ENCODE measurements at places on chromosomes 2 and 18.

DNA sequence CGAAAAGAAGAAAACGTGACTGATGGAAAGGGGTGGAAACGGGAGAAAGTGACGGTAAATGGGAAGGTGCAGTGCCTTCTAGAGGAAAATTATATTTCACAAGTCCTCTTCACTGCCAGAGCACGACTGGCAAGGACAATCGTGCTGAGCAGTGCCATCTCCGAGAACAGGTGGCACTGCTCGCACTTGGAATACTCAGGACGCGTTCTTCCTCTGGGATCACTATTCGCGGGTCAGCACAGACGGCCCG is 364 bp downstream of the STAT1 start:
- DNase-seq = no peak

GRCh38 chr2:137942037-137942832 is 22.0 kb upstream of the HNMT start:
- DNase-seq = no peak

- no peak for DNase-seq
Observed at GRCh38 chr2:75705921-75706320, 4.8 kb downstream of the GCFC2 start.

GRCh38 chr2:64315291-64315960 is 138.5 kb upstream of the LGALSL start:
- DNase-seq = no peak

DNA sequence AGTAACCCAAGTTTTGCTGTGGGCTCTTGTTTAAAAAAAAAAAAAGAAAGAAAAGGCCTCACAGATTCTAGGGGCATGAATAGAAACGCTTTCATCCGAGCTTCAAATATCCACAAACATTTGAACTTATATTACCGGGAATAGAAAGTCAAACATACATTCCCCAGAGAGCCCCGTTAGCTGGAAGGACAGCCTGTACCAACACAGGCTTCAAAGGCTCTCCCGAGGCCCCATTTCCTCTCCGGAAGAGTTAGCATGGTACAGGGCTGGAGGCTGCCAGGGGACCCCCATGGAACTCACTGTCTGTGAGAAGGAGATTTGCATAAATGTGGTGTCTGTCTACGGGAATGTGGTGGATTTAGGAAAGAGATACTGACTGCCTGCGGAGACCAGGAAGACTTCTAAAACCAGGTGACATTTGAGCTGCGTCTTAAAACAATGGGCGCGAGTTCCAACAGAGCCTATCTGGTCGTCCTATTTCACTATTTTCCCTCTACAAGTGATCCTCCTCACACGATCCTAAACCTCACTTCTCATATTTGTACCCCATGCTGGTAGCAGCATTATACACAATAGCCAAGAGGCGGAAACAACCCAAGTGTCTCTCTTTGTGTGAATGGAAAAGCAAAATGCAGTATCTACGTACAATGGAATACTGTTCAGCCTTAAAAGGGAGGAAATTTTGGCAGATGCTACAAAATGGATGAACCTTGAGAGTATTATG is 820 bp upstream of the MATN3 start:
- DNase-seq = no peak

DNA sequence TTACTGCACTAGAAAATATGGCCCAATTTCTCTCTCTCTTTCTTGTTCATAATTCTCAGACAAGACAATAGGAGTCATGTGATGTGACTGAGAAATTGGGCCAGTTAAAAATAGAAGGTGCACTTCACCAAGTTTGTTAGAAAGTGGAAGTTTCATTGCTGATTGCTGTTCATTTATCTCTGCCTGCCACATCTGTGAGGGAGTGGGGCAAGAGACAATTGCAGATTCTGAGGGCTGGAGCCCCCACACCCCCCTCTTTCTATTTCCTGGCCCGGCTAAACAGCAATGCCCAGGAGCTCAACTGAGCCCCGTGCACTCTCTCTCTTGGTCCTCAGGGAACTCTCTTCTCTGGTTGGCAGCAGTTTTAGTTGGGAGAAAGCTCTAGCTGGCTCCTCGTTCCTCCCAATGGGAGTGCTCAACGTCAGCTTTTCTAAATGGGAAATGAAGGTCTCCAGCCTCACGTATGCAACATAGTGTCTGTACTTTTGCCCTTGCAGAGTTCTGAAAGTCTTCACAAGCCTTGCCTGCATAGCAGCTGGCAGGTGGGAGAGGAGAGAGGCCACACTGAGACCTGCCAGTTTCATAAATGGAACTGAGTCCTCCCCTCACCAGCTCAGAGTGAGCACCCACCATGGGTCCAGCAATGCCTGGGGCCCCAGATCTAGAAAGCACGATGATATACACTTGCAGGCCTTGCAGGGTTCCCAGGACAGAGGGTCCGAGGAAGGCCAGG is 115.7 kb downstream of the MYCN start:
- DNase-seq = no peak

- no peak for DNase-seq
Observed at GRCh38 chr18:69365658-69366057, 35.0 kb upstream of the DOK6 start.

DNA sequence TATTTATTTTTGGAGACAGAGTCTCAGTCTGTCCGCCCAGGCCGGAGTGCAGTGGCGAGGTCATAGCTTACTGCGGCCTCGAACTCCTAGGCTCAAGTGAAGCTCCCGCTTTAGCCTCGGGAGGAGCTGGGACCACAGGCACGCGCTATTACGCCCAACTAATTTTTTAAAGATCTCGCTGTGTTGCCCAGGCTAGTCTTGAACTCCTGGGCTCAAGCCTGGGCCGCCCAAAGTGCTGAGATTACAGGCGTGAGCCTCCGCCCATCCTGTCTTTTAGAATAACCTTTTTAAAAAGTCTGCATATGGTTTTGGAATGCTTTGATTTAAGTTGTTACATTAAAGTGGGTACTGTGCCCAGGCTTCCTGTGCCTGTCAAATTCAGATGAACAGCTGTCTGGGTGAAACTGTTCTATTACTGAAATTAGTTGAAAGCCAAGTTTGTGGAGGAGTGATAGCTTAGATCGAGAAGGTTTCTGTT is 944 bp downstream of the RAB3GAP1 start:
- peak; percentile 14 for DNase-seq

DNA sequence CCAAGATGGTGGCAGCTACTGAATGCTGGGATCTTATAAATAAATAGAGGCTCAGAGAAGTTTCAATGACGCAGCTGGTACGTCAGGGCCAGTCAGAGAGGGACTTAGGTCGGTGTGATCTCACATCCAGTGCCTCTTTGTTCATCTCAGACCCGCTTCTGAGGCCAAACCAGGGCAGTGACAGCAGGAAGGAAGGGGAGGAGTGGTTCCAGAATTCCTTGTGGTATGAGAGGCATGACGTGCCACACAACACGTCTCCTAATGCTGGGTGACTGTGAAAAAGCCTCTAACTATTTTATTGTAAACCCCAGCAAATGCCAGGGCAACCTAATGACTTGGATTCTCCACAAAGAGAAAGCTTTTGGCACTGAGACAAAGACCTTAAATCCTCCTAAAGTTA is 423.3 kb downstream of the LPIN1 start:
- DNase-seq = no peak

DNA sequence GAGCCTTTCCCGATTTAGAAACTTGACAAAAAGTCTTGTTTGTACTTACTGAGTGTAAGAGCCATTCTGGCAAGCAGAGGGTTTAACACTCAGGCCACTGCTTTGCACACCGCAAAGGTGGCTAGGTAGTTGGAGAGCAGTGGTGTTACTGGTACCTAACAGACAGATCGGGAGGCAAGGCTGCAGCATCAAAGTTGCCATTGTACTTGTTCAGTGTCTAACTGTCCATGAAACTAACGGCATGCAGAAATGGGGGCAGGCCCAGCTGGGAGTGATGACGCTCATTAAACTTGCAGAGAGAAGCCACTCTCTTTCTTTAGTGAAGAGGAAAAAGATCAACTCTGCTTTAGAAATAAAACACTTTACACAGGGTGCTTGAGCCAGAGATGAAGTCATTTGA is 10.1 kb downstream of the GPR39 start:
- no peak for DNase-seq

DNA sequence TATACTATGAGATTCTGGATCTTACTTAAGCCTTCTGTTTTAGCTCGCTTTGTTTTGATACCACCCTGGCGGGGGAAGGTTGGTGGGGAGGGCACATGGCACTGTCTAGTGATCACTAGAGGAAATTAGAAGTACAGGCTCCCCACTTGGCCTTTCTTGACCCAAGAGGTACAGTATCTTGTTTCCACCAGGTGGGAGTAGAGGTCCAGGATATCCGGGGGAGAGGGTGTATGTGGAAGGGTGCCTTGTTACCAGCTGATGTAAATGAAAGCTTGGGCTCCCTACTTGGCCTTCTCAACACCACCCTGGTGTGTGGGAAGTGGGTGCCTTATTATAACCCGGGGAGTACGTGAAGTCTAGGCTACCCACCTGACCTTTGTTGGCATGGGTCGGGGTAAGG is 7.5 kb downstream of the GALNT1 start:
- DNase-seq = peak; percentile 23

DNA sequence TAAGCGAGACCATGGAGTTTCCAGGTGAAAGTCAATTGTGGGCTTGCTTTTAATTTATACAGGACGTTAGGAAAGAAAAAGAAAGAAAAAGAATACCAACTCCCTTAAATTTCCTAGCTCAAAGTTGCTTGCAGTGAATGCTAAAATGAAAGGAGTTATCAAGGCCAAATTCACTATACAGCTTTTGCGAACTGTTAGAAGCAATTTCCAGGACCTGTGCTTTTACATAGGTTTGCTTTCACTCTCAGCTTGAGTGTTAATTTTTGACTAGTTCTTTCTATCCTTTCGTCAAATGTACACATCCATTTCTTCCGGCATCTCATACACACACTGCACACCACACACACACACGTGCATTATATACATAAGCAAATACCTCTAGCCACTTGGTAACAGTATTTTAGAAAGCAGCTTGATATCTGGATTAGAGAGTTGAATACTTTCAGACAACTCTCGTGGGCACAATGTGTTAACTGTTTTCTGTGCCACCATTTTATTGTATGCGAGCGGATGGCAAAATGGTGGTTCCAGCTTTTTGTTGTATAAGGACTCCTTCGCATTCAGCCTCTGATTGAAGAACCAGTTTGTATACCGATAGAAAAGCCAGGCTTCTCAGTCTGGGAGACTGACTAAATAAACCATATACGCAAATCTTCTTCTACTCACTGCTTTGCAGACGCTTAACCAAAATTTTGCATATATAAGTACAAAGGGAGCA is 381.8 kb downstream of the MTX2 start:
- DNase-seq = no peak

DNA sequence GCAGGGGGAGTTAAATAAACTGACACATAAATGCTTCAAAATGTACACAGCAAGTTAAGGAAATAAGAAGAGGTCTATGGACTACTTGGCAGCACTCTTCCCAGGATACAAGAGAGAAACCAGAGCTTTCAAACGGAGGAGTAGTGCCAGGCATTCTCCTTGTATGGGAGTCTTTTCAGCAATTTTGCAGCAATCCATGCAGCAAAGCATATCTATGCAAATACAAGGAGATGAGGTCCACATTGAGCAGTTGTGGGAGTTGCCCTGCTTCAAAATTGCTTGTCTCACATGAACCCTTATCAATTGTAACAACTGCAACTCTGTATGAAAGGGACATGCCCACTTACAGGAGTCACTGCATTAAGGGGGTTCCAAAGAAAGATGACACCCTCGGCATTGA is 37.8 kb downstream of the SCN9A start:
- DNase-seq = no peak

DNA sequence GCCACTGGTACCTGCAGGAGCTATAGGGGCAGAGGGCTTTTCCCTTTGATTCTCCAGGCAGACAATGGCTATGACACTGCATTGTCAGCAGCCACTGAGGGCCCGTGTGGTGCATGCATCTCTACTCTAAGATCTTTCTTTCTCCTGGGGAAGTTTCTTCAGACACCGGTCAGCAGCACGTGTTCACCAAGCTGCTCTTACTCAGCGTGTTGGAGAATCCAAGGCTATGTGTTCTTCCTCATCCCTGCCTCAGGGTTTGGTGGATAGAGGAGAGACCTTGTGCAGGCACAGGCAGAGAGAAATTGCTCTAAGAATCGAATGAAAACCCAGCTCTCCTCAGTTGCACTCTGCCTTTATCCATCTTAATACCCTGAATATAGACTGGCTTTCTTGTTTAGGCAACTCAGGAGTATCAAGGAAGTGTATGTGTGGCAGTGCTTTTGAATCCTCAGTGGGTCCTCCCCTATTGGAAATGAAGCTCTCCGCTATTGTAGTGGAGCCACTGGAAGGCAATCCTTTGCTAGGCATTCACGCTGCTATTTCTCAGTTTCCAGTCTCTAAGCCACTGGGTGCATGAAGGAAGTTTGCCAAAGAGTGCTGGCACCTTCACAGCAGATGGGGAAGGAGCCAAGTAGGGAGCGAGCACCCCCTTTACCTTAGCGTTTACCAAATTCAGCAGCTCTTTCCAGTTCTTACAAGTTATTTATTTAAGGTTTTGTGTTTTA is 86.9 kb upstream of the EML6 start:
- DNase-seq = no peak

GRCh38 chr18:78448106-78448505 is 531.5 kb upstream of the SALL3 start:
- DNase-seq = no peak

GRCh38 chr2:102489646-102490045 is 16.6 kb downstream of the SLC9A4 start:
- no peak for DNase-seq

DNA sequence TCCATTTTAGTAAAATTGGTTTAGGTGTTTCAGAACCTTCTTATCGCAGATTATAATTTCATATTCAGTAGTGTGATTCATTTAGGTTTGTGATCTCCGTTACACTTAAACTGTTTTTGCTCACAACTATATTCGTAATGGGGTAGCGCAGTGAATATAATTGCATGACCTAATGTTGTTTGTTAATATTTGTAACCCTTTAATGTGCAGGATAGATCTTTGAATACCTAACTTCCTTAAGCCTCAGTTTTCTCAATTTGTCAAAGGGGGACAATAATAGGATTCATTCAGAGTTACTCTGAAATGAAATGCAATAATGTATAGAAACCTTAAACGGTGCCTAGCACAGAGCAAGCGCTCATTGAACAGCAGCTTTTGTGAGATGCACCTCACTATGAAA is 558 bp upstream of the ZDBF2 start:
- no peak for DNase-seq

GRCh38 chr18:6044319-6044718 is 149.0 kb upstream of the TMEM200C start:
- no peak for DNase-seq

GRCh38 chr2:220665108-220665471 is 907.0 kb downstream of the EPHA4 start:
- no peak for DNase-seq

DNA sequence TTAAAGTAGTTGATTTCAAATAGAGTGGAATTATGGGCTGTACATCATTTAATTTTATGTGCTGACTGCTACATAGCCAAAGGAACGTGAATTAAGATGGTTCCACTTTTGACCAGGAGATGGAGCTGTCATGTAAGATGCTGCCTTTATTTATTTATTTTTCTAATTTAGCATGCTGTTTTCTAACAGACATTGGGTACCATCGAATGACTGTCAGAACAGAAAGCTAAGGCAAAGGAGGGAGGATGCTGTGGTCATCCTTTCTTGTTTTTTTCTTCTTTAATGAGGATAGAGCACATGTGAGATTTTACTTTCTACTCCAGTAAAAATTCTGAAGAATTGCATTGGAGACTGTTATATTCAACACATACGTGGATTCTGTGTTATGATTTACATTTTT is at the start of gene SCN2A:
SCN2A (plus strand) TSS at position 185 of the 400 bp plus-strand sequence. CDS start 56,410 bp downstream, outside the sequence.
- DNase-seq = no peak

- no peak for DNase-seq
Observed at GRCh38 chr2:71126957-71127356, 3.1 kb downstream of the MCEE start.

Measured in central memory CD8-positive, alpha-beta T cell (primary cell).